K562 (cell line): ENCODE measurements at places on chromosomes 2 and 18. TPM values are rescaled to one million over a fixed set of nuclear protein-coding genes. Genes with fewer than 3 reads are reported as not detected.

DNA sequence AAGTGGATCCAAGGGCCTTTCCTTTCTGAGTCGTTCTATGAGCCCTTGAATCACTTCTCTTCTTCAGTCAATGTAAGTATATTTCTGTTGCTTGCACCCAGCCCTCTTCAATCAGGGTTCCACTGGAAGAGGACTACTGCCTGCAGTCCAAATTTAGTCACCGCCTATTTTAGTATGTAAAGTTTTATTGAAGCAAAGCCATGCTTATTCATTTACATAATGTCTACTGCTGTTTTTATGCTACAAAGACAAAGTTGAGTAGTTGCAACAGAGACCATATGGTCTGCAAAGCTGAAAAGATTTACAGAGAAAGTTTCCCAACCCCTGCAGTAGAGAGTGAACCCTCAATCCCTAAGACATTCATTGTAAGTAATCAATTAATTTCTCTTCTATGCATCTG, 332.5 kb upstream of the TNP1 start:
- H3K4me3 ChIP-seq: no peak overlapping the region
- no peak overlapping the region for H3K27ac ChIP-seq
- no peaks in the 10 kb centered on the region for H3K4me1 ChIP-seq
- no peaks in the 10 kb centered on the region for H3K27me3 ChIP-seq
- DNase-seq: no peak

DNA sequence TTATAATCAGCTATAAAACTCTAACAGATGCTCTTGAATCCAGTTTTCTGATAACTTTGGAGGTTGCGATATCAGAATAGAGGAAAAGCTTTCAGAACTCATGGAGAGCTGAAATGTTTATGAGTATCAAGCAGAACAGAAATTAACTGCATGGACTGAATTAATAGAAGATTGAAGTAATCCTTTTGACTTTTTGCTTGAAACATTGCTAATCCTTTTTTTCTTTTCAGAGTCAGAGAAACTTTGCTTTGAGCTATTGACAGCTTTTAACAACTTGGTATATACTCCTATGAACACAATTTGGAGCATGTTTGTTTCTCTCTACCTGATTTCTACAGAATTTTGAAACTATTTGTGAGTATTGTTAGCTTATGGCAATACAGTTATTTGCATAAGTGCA, 1254.8 kb downstream of the LRP1B start:
- H3K4me3 ChIP-seq: no peak overlapping the region
- H3K36me3 ChIP-seq: no peaks in the 10 kb centered on the region
- no peaks in the 10 kb centered on the region for H3K4me1 ChIP-seq

Gene ZEB2
- total RNA-seq: 101 and 113 TPM in 2 replicates

GRCh38 chr2:60818272-60818671, 62.2 kb downstream of the PAPOLG start:
- H3K27me3 ChIP-seq: peaks cover 25% of the 10 kb centered on the region
- no peak overlapping the region for H3K27ac ChIP-seq
- no peak overlapping the region for H3K4me3 ChIP-seq
- peak; percentile 22 for DNase-seq
- no peaks in the 10 kb centered on the region for H3K36me3 ChIP-seq
- peaks cover 2% of the 10 kb centered on the region; the same call in 1 of the 2 replicates for H3K4me1 ChIP-seq

DNA sequence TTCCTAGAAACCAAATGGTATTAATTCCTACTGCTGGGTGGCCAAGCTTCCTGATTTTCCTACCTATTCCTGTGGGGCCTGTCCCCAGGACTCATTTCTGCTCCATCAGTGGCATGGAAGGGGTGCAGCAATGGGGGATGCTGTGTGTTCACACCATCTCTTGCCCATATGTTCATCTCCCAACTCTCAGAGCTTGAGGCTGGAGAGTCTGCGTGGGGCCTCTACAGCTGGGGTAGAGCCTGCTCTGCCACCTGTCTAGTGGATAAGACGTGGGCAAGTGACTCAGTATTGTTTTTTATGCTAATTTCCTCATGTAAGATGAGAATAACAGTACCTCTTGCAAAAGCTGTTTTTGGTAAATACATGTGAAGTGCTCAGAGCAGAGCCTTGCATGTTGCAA, 149.8 kb downstream of the ACTR3 start:
- no peaks in the 10 kb centered on the region for H3K4me1 ChIP-seq
- H3K36me3 ChIP-seq: no peaks in the 10 kb centered on the region
- no peak overlapping the region for H3K4me3 ChIP-seq
- no peak overlapping the region for H3K27ac ChIP-seq
- DNase-seq: no peak

DNA sequence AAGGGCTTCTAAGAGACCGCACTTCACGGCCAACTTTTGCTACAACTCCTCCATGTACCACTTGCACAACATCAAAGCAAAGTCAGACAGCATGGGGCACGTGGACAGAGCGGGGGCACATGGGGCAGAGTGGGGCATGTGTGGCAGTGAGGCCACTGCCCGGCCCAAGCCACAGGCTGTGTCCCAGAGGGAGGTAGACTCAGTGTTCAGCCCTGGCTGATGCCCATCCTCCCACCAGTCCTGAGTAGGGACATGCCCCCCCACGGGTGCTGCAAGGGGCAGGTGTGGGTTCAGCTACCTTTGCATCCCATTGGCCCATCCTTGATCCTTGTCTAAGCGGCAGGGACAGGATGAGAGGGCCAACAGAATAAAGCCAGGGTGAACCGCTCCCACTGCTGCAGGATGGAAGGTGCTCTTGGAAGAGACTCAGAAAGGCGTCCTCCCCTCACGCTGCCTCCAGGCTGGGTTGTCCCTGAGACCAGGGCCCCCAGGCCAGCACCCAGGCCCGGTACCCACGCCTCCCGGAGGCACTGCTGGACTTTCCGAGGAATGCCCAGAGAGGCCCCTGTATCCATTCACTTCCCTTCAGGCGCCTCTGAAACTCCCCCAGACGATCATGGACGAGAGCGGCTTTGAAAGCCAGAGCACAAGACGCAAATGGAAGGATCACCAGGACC, 218.2 kb downstream of the NDUFA10 start:
- H3K36me3 ChIP-seq: no peaks in the 10 kb centered on the region
- no peak overlapping the region for H3K27ac ChIP-seq
- H3K4me1 ChIP-seq: no peaks in the 10 kb centered on the region

Gene IL1RN
- not detected in 2 replicates for total RNA-seq

- H3K36me3 ChIP-seq: 0 out of 3 replicates have a peak, but pooled peaks cover 9% of the 10 kb centered on the region
- no peak overlapping the region for H3K4me3 ChIP-seq
- DNase-seq: no peak
- H3K27me3 ChIP-seq: no peaks in the 10 kb centered on the region
- H3K27ac ChIP-seq: no peak overlapping the region
Measured at GRCh38 chr2:219158586-219158985, 2.0 kb downstream of the NHEJ1 start.

- H3K27me3 ChIP-seq: no peaks in the 10 kb centered on the region
- H3K36me3 ChIP-seq: no peaks in the 10 kb centered on the region
- H3K27ac ChIP-seq: no peak overlapping the region
- H3K4me1 ChIP-seq: no peaks in the 10 kb centered on the region
- no peak for DNase-seq
Measured at GRCh38 chr2:217327953-217328621, 468.2 kb upstream of the TNP1 start.

DNA sequence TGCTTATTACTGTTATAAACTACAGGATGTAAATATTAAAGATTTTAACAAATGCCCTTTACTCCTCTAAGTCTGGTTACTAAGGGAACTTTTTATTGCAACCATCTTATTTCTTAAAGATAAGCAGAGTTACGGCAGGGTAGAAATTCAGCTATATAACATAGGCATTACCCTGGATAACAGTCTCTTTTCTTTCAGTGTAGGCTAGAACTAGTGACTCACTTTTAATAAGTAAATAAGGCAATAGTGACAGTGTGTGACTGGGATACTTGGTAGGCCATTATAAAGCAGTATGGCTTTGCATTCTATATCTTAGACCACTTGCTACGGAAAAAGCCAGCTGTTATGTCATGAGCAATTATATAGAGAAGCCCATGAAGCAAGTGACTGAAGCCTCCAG, 1041.0 kb upstream of the NRXN1 start:
- H3K27me3 ChIP-seq: no peaks in the 10 kb centered on the region
- DNase-seq: no peak
- H3K4me3 ChIP-seq: no peak overlapping the region
- H3K4me1 ChIP-seq: no peaks in the 10 kb centered on the region
- no peaks in the 10 kb centered on the region for H3K36me3 ChIP-seq
- no peak overlapping the region for H3K27ac ChIP-seq

- H3K4me3 ChIP-seq: no peak overlapping the region
- no peak for DNase-seq
- peaks cover 41% of the 10 kb centered on the region for H3K36me3 ChIP-seq
- peaks cover 7% of the 10 kb centered on the region for H3K4me1 ChIP-seq
Measured at GRCh38 chr2:65273344-65273743, 45.7 kb downstream of the ACTR2 start.

GRCh38 chr2:178363252-178363651, 87.7 kb downstream of the PRKRA start:
- no peak overlapping the region for H3K27ac ChIP-seq
- no peaks in the 10 kb centered on the region for H3K36me3 ChIP-seq
- no peak overlapping the region for H3K4me3 ChIP-seq
- no peaks in the 10 kb centered on the region for H3K4me1 ChIP-seq
- no peaks in the 10 kb centered on the region; the same call in 2 of the 3 replicates for H3K27me3 ChIP-seq

DNA sequence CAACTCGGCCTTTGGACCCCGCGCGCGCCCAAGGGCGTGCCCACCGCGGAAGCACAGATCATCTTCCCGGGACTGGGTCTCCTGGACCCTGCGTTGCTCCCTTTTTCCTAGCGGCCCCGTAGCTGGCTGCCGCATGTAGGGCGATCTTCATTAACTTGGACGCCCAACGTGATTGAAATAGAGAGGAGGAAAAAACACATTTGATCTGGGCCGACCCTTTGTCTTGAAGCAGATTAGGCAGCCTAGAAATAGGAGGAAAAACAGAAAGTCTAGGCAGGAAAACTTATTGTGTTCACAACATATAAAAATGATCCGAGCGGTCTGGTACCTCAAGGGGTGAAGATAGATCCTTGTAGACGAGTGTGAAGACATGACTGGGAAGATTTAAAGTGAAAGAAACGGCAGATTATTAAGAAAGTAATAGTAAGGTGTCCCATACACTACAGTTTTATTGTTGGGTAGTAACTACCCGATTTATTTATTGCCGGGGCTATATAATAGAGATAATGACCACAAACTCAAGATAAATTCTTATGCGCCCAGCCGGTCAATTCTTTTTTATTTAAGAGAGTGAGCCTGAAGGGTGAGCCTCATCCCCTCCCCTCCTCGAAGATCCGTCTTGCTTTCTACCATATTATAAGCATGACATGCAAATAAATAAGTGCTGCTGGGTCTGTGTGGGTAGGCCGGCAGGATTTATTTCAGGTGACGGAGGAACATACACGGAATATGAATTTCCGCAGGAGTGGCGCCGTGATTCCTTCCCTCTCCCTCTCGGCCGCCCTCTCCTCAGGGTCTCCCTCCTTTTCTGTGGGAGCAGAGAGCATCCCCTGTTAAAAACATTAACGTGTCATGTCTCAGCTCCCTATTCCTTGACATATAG, 147.4 kb downstream of the MEIS1 start:
- no peaks in the 10 kb centered on the region for H3K36me3 ChIP-seq
- H3K4me1 ChIP-seq: no peaks in the 10 kb centered on the region
- H3K4me3 ChIP-seq: no peak overlapping the region
- H3K27ac ChIP-seq: no peak overlapping the region

Gene CSRNP3
- total RNA-seq: 0.04 TPM in 1 of 2 replicates, not detected in the other

GRCh38 chr2:240326246-240326645, 109.2 kb upstream of the GPC1 start:
- H3K27ac ChIP-seq: no peak overlapping the region
- DNase-seq: no peak
- no peaks in the 10 kb centered on the region for H3K36me3 ChIP-seq
- peaks cover 8% of the 10 kb centered on the region; the same call in 1 of the 3 replicates for H3K27me3 ChIP-seq
- no peak overlapping the region for H3K4me3 ChIP-seq
- no peaks in the 10 kb centered on the region for H3K4me1 ChIP-seq

GRCh38 chr18:21513292-21513691, 87.2 kb downstream of the ESCO1 start:
- H3K4me3 ChIP-seq: no peak overlapping the region
- 0 out of 3 replicates have a peak, but pooled peaks cover under 1% of the 10 kb centered on the region for H3K36me3 ChIP-seq
- DNase-seq: no peak
- H3K27me3 ChIP-seq: no peaks in the 10 kb centered on the region
- H3K27ac ChIP-seq: no peak overlapping the region

DNA sequence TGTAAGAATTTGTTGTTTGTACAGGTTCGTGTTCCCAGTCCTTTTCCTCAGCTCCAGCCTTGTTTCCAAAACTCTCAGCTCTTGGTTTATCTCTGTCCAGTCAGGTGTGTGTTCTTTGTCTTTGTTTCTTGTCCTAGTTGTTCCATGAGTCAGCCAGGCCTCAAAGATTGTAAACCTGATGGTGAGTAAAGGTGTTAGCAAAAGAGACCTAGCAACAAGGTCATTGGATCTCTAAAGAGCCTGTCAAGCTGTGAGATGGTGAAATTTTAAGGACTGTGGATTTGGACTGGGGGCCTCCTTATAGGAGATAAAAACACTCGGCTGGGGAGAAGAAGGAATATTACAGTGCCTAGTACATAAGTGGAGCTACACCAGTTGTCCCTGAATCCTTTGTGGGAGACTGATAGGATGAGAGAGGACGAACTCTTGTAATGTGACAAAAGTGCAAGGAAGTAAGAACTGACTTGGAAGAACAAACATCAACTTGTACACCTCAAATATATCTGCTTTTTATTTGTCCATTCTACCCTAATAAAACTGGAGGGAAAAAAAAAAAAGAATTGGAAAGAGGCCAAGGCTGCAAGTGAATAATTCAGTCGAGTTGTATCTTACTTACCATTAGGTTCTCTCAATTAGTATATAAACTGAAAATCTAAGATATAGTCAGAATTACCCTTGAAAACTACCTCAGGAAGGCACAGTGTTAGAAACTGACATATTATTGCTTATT, 37.2 kb downstream of the ITGA6 start:
- peaks cover 9% of the 10 kb centered on the region; the same call in 2 of the 3 replicates for H3K27me3 ChIP-seq
- H3K4me1 ChIP-seq: no peaks in the 10 kb centered on the region
- DNase-seq: no peak
- H3K36me3 ChIP-seq: no peaks in the 10 kb centered on the region
- no peak overlapping the region for H3K27ac ChIP-seq

GRCh38 chr2:88067189-88067588, 436 bp upstream of the SMYD1 start:
- no peak overlapping the region for H3K4me3 ChIP-seq
- H3K4me1 ChIP-seq: peaks cover 6% of the 10 kb centered on the region; the same call in 2 of the 3 replicates
- no peak for DNase-seq
- H3K36me3 ChIP-seq: no peaks in the 10 kb centered on the region

DNA sequence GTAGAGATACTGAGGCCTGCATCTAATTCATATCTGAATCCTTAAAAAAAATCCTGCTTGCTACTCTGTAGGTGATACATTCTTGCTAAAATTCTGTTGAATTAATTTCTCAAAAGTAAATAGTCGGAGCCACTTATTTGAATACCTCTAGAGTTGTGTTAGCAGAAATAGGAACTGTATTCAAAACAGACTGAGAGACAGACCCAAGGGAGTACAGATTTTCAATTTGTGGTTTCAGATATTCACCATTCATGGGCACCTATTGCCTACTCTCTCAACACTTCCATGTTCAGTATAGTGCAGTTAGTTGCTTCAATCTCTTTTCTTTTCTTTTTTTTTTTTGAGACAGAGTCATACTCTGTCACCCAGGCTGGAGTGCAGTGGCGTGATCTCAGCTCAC, 46.6 kb upstream of the CTLA4 start:
- no peaks in the 10 kb centered on the region for H3K4me1 ChIP-seq
- H3K36me3 ChIP-seq: no peaks in the 10 kb centered on the region
- no peaks in the 10 kb centered on the region for H3K27me3 ChIP-seq
- DNase-seq: no peak
- H3K4me3 ChIP-seq: no peak overlapping the region
- no peak overlapping the region for H3K27ac ChIP-seq
